Cortex of kidney (tissue), 1 donor: ENCODE measurements at places on chromosomes 16 and 17.

GRCh38 chr16:69688589-69688988 is 37.8 kb downstream of the NQO1 start:
- DNase-seq: no peak

GRCh38 chr16:1155353-1156054 is 2.6 kb downstream of the CACNA1H start:
- no peak for DNase-seq

DNA sequence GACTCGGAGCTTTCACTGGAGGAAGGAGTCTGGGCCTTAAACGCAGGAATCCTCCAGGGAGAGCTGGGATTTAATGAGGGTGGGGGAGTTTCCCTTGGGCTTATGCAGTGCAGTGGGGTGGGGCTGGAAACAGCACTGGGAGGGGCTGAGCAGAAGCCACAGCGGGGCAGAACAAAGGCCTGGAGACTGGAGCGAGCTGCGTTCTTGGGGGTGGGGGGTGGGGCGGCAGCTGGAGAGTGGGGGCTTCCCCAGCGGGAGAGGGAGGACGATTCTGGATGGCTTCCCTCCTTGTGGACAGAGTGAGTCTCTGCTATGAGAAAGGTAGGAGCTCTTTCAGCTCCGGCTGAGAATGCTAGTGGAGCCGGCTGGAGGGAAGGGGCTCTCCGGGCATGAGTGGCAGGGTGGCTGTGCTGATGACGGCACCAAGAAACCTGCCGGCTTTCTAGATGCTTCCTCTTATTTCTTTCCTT is 406.0 kb downstream of the SEC14L1 start:
- no peak for DNase-seq

DNA sequence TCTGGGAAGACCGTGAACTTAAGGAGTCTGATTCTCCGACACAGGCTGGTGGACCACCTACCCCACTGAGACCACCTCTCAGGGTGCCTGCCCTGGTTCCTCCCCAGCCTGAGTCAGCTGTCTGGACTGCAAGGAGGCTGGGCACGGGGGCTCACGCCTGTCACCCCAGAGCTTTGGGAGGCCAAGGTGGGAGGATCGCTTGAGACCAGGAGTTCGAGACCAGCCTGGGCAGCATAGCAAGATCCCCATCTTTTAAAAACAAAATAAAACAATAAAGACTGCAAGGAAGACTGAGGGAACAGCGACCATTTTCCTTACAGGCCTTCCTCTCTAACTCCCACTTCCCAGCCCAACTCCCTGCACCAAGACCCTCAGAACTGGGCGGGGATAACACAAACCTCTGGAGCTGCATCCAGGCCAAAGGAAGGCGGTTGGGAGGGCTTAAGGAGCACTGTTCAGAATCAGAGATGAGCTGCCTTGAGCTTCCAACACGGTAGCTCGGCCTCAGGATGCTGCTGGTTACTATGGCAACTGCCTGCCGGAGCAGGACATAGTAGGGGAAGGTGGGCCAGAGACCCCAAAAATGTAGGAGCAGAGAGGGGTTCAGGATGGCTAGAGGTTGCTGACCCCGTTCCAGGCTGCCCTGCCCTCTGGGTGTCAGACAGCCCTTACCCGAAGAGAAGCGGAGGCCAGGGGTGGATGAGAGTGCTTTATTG is 4.4 kb downstream of the APOBR start:
- no peak for DNase-seq

DNA sequence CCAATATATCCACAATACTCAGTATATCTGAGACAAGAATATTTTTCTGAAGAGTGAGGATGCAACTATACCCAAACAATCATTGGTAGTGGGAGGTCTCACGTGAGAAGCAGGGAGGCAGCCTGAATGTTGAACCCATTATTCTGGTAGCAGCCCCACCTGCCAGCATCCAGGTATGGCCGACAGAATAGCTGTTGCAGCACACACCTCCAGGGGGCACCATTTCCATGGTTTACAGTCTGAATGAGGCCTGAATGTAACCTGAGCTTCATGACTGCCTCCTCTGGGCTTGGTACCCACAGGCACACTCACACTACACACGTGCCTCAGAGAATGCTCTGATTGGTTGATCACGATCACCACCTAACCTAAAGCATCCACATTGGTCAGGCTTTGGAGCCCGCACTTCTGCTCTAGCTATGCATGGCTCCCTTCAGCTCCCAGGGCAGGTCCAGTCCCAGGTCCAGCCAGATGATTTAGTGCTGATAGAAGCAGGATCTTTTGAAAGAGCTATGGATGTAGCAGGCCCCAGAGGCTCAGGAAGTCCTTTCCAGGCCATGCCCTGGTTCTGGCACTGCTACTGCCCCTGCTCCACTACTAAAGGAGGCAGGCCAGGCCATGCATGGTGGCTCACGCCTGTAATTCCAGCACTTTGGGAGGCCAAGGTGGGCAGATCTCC is 11.0 kb upstream of the CBFB start:
- DNase-seq: no peak

GRCh38 chr16:4208341-4208751 is 33.5 kb downstream of the SRL start:
- no peak for DNase-seq

GRCh38 chr17:5110816-5111215 is 862 bp downstream of the ZNF232 start:
- DNase-seq: no peak

- DNase-seq: no peak
Measured at GRCh38 chr17:70254735-70255460, 85.6 kb downstream of the KCNJ2 start.

GRCh38 chr16:85136213-85136701 is 24.0 kb upstream of the CIBAR2 start:
- DNase-seq: no peak

DNA sequence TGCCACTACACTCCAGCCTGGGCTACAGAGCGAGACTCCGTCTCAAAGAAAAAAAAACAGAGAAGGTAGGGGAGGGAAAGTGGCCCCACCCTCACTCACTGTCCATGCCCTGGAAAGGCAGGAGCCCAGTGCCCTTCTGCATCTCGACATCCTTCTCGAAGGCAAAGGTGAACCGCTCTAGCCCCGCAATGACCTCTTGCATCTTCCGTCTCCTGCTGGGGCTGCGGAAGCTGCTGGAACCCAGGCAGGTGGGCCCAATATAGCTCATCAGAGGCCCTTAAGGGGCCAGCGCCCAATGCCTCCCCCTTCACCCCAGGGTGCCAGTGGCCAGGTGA is at the start of gene CPSF4L:
CPSF4L (minus strand) TSS at position 264 of the 335 bp plus-strand sequence; CDS start at position 202, 62 bp downstream.
- DNase-seq: no peak

- no peak for DNase-seq
Measured at GRCh38 chr16:52069866-52070265, 477.1 kb downstream of the TOX3 start.

GRCh38 chr17:73554498-73554897 is 89.7 kb downstream of the SDK2 start:
- no peak for DNase-seq
